NCI-H187 (cell line): ENCODE measurements at places on chromosomes 6 and 20.

DNA sequence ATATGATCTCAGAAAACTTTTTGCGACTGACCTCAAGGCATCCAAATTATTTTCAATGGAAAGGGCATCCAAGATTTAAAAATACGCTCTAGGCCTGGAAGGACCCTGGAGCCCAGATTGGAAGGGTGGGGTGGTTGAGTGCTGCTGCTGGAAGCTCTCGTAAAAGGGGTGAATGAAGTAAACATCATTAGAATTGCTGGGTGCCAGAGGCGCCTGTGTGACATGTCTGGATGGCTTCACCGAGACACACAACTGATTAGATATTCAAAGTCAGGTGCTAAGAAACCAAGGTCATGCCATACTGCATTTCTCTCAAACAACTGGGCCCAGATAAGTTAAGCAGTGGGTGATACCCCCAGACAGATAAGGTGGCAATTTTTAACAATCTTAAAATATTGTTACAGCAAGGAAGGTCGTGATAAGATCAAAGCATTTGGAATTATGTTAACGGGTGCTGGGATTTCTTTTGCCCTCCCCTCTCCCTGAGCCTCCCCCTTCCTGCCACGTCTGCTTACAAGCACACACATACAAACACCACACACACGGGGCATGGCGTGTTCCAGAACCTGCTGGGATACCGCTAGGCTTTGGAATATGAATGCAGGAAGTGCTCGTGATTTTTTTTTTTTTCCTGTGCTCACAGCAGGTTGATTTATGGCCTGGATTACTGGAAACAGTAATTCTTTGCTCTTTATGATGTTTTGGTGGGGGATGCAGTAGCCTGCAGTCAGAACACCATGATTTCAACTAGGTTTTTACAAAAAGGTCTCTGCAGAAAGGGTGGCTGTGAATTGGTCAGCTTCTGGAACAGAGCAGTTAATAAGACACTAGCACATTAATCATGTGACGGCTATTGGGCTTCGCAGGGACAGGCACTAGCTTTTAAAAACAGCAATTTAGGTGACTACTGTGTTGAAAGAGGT, 551.2 kb downstream of the QKI start:
- no peak for DNase-seq

- DNase-seq: no peak
These were observed 90.8 kb upstream of the QKI start for GRCh38 chr6:163323705-163324104.

GRCh38 chr6:82396964-82397751, 33.5 kb downstream of the TPBG start:
- DNase-seq: no peak

- no peak for DNase-seq
These were observed 144.9 kb downstream of the WDR27 start for GRCh38 chr6:169556758-169557548.

DNA sequence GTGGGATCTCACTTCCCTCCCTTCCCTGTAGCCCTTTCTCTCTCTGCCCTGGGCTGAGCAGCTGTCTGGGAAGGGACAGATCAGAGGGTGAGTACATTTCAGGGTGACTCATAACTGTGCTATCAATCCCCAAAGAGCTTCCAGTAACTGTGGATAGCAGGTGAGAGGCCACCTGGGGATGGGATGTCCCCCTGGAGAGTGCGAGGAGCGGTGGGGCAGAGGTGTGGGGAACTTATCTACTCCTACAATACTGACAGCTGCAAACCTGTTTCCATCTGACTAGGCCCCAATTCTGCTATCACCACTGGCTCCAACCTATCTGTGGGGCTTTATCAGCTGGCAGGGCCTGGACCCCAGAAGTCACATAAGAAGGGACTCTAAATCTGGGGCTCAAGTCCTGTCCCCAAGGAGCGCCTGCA, 32.6 kb downstream of the KCNK5 start:
- no peak for DNase-seq

- no peak for DNase-seq
These were observed 108.1 kb downstream of the TMEM200A start for GRCh38 chr6:130473886-130474285.

- DNase-seq: no peak
These were observed 220.4 kb upstream of the ARID1B start for GRCh38 chr6:156556811-156557210.

GRCh38 chr6:110255211-110255750, 75.1 kb downstream of the CDC40 start:
- no peak for DNase-seq

- DNase-seq: no peak
These were observed 66.9 kb downstream of the MKKS start for GRCh38 chr20:10366898-10367692.

GRCh38 chr20:23970049-23970448, 18.5 kb downstream of the GGTLC1 start:
- no peak for DNase-seq

GRCh38 chr20:35523298-35523888, 6.1 kb downstream of the C20orf173 start:
- DNase-seq: no peak

DNA sequence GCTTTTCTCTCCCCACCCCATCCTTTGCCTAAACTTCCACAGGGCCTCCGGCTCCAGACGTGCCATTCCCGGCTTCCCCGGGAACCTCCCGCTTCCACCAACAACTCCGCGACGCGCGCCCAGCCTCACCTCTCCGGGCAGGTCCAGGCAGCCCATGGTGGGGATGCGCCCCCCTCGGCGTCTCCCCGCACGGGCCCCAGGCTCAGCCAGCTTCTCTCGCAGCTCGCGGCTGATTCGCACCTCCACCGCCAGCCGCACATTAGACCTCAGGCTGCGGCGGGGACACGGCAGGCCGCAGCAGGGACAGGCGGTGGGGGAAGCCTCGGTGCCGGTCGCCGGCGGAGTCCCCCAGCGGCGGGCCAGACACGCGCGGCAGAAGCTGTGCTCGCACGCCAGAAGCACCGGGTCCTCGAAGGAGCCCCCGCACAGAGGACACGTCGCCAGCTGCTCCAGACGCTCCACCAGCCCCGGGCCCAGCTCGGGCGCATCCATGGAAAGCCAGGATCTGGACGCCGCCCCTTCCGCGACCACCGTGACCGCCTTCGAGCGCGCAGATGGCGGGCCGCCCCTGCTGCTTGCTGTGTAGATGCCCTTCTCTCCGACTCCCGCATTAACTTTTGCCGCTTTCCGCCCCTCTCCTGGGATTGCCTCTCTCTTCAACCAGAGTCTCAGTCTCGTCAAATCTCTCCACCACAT, at the start of gene RNF39:
Gene RNF39 (minus strand): TSS at position 676 of the 696 bp plus-strand sequence. CDS start 184 bp downstream, at position 492.
- DNase-seq: no peak

GRCh38 chr6:163439997-163440396, 25.5 kb downstream of the QKI start:
- DNase-seq: no peak

DNA sequence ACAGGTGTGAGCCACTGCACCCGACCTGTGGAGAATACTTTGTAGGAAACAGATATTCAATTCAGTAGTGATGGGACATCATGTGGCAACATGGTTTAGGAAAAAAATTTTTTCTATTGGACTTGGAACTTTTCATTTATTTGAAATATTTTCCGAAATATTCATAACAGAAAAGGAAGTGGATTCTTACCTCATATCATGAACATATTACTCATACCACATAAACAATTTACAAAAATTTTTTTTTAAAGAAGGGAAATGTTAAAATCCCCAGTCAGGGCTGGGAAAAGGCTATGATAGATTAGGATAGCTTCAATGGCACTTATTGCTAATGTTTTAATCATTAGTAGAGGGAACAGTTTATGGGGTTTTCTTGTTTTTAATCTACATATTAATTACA, 6.8 kb upstream of the ALDH8A1 start:
- DNase-seq: no peak

DNA sequence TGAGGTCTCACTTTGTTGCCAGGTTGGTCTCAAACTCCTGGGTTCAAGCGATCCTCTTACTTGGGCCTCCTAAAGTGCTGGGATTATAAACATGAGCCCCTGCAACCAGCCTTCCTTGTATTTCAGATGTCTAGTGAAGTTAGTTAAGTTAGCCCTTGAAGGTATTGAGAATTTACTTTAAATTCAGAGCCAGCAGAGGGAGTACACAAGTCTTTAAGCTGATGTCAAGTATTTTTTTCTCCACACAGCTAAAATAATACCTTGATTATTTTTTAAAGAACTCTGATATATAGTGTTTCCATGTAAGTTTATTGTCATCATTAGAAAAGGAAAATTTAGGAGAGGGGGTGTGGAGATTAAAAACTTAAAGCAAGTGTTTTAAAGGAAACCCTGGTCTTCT, 9.8 kb downstream of the FOXO3 start:
- DNase-seq: no peak

DNA sequence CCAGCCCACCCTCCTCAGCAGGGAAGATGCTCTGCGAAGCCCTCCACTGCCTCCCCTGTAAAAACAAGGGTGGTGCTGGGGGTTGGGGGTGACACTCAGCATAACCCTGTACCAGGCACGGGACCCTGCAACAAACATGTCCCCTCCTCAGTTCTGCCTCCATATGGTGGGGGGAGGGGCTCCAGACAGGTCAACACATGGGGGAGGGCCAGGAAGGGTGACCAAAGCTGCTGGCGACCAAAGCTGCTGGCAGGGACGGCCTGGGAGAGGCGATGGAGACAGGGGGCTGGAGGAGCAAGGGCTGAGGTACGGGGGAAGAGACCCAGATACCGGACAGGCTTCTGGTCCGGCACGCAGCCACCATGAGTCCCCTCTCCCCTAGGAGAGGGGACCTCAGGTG, 123.2 kb downstream of the TAF4 start:
- no peak for DNase-seq

DNA sequence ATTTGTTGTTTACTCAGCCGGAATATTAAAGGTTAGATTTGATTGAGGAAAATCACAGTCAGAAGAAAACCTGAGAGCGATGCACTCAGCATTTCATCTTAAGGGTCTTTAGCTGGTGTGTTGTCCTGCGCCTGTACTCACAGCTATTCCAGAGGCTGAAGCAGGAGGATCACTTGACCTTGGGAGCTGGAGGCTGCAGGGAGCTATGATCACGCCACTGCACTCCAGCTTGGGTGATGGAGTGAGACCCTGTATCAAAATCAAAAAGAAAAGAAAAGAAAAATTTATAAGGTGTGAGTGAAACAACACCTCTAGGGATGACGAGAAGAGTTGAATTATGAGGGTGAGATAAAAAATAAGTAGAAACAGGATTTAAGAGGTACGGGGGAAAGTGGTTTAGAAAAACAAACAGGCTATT, 165.0 kb downstream of the TRIM27 start:
- no peak for DNase-seq

DNA sequence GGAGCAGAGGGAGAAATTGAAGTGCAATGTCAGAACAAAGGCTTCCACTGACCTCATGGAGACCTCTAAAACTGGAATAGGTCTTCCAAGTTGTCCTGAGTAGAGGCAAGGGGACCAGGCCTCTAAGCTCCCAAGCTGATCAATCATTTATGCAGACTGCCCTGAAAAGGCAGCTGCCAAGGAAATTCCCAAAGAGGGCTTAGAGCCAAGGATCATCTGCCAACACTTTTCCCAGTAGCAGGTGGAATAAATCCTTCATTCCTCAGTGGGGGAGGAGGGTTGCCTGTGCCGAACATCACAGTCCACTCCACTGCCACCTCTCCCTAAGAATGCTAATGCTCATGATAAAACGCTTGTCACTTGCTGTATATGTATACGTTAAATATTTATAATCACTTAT, 29.3 kb upstream of the RALY start:
- DNase-seq: no peak

GRCh38 chr20:17909869-17910321, 58.7 kb downstream of the SNX5 start:
- no peak for DNase-seq

- DNase-seq: no peak
These were observed 28.4 kb upstream of the GCLC start for GRCh38 chr6:53573299-53573698.

GRCh38 chr20:32511358-32512046, 73.6 kb downstream of the NOL4L start:
- no peak for DNase-seq

GRCh38 chr20:4726710-4727397, 5.1 kb downstream of the PRND start:
- DNase-seq: no peak

DNA sequence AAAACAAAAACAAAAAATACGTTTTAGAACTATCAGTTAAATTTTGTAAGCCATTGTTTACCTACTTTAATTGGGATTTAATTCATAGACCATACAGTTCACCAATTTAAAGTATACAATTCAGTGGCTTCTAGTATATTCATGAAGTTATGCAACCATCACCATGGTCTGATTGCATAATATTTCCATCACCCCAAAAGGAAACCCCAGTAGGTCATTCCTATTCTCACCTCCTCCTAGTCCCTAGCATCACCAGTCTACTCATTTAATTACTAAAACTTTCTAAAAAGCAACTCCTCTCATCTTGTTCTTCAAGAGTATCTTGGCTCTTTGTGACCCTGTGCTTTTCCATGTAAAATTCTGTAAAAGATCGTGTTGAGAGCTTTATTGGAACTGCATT, 60.2 kb downstream of the ASXL1 start:
- DNase-seq: no peak

DNA sequence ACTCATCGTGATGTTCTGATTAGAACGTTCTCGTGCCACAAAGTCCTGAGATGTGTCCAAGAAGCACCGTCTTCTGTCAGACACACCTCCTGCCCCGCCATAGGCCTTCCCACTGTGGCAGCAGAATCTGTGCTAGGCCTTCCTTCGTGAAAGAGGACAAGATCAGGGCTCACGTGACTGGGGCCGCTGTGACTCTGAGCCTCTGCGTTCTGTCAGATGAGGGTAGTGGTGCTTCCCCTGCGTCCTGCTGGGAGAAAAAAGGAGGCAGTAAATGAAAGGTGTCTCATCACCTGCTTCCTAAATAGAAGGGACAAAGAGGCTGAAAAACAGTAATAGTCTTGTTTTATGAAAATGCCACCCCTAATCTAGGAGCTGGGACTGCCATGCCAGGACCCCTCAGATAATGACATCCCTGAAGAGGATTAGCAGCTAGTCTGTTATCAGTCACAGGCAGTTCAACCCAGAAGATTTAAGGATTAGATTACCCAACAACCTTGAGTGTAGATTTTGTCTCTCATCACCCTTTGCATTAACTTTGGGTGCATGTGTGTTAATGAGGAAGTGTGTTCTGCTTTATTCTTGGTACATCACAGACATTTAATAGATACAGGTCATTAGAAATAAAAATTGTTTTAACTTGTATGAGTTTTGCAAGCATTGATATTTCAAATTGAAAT, 4.1 kb downstream of the DNAJC5 start:
- DNase-seq: no peak

DNA sequence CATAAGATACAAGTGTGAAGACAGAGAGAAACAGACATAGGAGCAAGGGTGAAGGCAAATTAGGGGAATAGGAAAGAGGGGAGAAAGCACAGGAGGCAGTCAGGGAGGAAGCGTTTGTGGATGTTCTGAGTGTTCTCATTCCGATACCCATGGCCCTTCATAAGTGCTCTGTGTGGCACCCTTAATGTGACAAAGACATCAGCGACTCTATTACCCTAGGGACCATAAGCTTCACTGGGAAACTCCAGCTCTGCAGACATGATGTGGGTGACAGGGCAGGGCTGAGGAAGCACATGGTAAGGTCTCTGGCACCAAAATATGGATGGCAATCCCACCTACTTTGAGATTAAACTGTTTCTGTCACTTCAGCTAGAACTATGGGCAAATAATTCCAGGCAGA, 33.0 kb downstream of the F13A1 start:
- no peak for DNase-seq

- DNase-seq: no peak
These were observed 139.2 kb upstream of the SASH1 start for GRCh38 chr6:148203281-148203925.

GRCh38 chr20:11401988-11402387, 515.7 kb upstream of the BTBD3 start:
- no peak for DNase-seq

GRCh38 chr6:37952027-37952426, 132.5 kb downstream of the ZFAND3 start:
- DNase-seq: no peak

GRCh38 chr6:156777577-156778453, 637 bp downstream of the ARID1B start:
- no peak for DNase-seq
